RPMI7951 (cell line): ENCODE measurements at places on chromosomes 11 and 22.
A peak's percentile ranks its signal among the peaks of the same experiment; 100 is the strongest.

DNA sequence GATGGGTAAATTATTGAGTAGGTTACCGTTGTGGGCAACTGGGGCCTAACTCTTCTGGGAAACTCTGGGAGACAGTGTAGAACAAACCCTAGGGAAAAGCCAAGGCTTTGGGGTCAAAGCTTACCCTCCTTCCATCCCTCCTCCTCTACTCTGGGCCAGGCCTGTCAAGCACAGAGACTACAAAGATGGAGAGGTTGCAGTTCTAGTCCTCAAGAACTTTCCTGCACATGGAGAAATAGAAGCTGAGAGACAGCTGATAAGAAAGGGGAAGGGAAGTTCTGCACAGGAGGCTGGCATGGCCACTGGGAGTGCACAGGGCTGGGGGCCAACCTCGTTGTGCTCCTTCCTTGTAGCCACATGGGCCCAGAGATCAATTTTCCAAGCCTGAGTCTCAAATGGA, 67.2 kb upstream of the ALX4 start:
- no peak for DNase-seq

- peak; percentile 41 for DNase-seq
These were observed 2.1 kb downstream of the LGALS12 start for GRCh38 chr11:63508009-63508408.

GRCh38 chr22:17578136-17578754, 14.9 kb downstream of the SLC25A18 start:
- DNase-seq: peak; percentile 49

- DNase-seq: peak; percentile 43
These were observed 73.7 kb downstream of the SCN3B start for GRCh38 chr11:123580557-123581275.

DNA sequence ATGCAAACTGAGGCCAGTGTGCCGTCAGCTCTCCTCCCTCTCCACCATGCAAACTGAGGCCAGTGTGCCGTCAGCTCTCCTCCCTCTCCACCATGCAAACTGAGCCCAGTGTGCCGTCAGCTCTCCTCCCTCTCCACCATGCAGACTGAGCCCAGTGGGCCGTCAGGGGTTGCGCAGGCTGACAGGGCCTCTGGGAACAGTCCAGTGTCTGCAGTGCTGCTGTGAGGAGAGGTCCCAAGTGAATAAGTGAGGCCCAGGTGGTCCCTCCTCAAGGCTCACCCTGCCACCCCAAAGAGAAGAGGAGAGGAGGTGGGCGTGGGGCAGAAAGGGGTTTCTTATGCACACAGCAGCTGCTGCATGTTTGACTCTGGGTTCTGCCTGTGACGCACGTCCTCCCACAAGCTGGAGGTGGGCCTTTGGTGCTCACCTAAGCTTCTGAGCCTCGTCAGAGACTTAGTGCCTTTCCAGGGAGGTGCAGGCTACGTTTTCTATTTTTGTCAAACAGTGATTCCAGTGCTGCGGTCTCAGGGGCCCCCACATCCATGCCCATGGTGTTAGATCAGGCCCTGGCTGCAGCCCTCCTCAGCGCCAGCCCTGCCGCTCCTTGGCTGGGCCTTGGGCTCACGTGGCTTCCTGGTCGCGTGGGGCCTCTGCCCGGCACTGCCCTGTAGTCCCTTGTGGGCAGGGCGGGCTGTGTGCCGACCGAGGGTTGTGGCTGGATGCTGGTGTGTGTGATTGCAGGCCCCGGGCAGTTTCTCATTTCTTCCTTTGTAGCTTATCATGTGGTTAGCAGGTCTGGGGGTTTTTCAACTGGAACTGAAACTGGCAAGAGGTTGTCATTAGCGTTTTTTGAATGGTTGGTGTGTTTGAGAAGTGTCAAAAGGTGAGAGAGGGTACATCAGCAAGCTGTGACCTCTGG, 7.1 kb downstream of the TPCN2 start:
- DNase-seq: peak; percentile 40

DNA sequence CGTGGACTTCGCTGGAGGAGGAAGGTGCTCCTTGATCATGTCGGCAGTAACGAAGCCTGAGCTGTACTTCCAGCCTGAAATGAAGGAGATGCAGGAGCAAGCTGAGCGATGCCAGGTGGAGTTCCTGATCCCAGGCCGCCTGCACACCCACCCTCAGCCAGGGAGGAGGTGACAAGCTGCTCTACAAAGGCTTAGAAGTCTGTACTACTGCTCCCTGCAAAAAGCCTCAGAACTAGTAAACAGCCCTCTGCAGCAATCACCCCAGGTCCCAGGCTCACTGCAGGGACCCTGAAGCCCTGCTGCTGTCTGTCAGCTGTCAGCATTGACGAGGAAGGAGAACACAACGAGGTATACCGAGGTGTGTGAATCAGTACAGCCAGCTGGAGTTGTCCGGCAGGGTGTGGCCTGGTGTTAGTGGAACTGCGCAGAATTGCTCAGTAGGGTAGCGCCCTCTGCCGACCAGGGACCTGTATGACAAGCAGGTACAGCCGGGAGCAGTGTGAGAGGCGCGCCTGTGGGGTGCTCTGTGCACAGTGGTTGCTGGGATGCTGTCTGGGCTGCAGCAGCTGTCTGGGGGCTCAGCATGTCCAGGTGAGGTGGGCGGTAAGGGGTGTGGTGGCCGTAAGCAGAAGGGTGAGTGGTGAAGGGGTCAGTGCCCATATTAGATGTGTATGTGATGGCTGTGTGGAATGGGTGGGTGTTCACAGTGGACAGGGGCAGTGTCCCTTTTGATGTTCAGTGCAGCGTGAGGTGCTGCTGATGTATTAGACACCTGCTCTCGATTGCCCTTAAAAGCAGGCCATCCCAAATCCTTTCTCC, 7.6 kb downstream of the CYB5R2 start:
- peak; percentile 37 for DNase-seq

GRCh38 chr11:133995066-133995465, 38.3 kb upstream of the IGSF9B start:
- DNase-seq: no peak

GRCh38 chr11:12743834-12744449, 69.7 kb downstream of the TEAD1 start:
- DNase-seq: no peak

DNA sequence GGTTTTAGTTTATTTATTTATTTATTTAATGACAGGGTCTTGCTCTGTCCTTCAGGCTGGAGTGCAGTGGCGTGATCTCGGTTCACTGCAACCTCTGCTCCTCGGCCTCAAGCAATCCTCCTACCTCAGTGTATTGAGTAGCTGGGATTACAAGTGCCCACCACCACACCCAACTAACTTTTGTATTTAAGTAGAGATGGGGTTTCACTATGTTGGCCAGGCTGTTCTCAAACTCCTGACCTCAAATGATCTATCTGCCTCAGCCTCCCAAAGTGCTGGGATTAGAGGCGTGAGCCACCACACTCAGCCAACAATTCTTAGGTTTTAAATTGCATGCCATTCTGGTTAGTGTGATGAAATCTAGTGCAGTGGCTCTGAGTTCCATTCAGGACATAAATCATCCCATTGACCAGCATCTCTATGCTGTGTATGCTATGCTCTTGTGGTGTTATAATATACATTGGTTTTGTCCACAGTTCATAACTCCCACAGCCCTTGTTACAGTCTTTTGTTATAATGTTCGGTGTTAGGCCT, 28.5 kb downstream of the ZNF280B start:
- peak; percentile 15 for DNase-seq

DNA sequence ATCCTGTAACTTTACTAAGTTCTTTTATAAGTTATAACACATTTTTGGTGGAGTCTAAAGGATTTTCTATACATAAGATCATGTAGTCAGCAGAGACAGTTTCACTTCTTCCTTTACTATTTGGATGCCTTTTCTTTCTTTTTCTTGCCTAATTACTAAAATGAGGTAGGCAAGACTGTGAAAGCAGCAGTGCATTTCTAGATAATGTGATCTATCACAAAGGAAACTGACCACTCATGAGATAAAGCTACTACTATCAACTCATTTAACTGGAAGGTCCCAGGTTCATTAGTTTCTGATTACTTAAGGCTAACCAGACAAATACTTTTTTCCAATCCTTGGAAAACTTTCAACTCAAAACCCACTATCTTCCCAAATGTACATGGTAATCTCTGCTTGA, 196.2 kb upstream of the E2F8 start:
- DNase-seq: no peak

DNA sequence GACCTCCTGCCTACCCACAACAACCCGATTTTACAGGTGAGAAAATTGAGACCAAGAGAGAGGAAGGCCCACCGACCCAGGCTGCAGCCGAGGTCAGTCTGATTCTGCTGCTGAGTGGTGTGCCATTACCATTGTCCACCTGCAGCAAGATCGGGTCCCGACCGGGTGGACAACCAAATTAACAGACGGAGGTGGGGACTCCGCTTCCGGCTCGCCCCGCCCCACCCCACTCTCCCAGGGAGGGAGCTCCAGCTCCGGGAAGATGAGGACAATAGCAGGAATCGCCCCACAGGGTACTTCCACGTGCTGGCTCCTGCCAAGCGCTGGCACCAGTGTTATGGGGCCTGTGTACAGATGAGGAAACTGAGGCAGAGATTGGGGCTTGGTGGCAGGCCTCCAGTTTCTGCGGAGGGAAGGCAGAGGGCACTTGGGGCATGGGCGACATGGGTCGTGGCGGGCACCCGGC, 425 bp upstream of the KDELR3 start:
- no peak for DNase-seq

DNA sequence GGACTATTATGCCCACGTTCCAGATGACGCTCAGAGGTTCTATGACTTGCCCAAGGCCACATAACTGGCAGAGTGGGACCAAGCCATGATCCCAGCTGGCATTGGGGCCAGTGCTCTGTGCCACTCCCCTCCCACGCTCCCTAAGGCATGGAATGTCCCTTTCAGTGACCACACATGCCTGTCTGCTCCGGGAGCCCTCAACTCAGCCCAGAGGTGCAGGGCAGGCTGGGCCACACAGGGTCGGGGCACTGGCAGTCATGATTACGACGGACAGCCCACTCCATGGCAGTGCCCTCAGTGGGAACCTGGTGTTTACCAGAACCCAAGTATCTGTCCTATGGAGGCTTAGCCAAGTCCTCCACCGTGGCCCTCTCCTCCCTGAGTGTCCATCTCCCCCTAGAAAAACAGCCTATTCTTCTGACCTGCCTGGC, 10.0 kb downstream of the RHBDD3 start:
- peak; percentile 18 for DNase-seq

DNA sequence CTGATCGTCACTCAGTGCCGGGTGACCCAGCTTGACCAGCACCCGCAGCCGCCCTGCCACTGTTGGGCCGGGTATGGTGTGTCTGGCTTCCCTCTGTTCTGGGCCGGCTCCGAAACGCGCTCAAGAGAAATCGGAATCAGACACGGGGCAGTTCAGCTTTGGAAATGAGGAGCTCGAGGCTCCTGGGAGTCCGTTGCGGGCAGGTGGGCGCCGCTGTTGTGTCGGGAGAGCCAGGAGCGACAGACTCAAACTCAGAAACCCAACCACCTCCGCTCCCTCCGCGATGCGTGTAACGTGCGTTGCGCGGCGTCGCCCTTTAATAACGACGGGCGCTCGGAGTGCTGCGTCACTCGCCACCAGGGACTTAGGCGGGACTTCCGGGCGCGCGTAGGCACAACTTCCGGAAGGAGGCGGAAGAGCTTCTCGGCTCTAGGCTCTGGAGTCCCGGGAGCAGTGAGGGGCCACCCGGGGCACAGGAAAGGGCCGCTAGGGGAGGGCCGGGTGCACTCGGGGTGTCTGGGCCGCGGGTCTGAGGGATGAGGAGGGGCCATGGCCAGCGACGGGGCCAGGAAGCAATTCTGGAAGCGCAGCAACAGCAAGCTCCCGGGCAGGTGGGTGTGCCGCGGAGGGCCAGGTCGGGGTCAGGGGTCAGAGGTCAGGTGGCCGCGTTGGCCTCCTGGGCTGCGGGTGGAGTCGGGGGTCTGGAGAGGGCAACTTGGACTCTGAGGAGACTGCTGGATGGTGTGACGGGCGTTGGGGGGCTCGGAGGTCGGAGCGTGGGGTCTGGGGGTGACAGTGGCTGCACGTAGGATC, at the start of gene TBC1D22A:
TBC1D22A (plus strand) TSS at position 413 of the 813 bp plus-strand sequence; CDS start at position 550, 137 bp downstream.
- peak; percentile 91 for DNase-seq

GRCh38 chr11:15707194-15707593, 592.5 kb downstream of the INSC start:
- DNase-seq: no peak

DNA sequence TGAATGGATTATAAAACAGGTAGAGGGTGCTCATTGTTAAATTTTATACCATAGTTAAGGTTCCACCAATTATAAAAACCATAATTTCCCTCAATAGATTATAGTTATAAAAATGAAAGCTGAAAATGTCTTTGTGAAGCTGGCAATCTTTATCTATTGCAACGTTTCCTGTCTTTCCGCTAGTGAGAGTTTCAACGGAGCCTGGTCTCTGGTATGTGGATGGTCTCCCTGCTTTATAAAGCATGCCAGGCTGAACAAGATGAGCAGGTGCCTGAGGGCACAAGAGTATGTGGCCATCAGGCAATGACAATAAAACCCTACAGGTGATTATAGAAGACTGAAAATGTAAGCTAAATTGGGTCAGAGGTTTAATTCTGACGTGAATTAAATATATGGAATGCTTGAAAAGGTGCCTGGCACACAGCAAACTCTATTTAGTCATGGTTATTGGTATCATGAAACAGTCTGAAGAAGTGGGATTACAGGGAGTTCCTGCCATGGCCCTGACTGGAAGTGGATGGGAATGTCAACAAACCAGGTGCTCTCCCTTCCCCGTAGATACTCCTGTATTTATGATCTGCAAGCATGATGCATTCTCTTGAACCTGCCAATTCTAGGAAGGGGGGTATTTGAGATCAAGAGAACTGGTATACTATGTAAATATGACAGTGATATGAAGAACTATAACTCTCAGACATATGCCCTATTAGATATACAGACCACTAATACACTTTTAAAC, 115.7 kb downstream of the ENTHD1 start:
- no peak for DNase-seq

GRCh38 chr22:17388235-17388634, 19.0 kb downstream of the CECR2 start:
- DNase-seq: no peak

- DNase-seq: no peak
These were observed 69.1 kb downstream of the C11orf87 start for GRCh38 chr11:109490953-109491635.

GRCh38 chr11:72718101-72718501, 34.1 kb downstream of the ARAP1 start:
- DNase-seq: no peak

GRCh38 chr11:10529279-10529678, 11.7 kb downstream of the RNF141 start:
- no peak for DNase-seq

DNA sequence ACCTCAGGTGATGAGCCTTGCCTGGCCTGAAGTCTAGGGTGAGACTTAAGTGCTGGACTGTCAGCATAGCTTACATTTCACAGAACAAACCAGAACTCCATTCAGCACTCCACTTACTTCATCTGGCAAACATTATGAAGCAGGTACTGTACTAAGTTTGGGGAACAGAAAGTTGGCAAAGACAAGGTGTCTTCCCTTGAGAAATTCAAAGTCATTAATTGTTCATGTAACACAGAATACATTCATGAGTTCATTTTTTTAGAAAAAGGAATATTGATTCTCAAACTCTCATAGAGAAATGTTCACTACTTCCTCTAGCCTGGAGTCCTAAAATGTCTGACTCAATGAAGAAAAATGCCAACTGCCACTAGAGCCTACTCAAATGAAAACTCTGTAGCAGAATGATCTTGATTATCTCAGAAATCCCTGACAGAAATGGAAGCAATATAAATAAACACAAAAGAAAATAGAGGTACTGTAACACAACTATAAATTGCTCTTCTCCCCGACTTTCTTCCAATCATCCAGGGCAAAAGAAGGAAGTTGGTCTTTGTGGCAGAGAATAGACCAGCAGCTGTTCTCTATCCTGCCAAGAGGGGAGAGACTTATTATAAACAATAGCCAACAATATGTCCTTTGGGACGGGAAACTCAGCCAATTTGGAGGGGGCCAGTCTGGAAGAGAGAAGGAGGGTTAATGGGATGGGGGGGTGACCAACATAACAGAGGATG, 129.2 kb upstream of the MTMR2 start:
- peak; percentile 72 for DNase-seq
